ENCODE measurements at places on chromosomes 2 and 18.

GRCh38 chr2:229206548-229206947 lies 64.5 kb downstream of the PID1 start:
- no peak for DNase-seq

DNA sequence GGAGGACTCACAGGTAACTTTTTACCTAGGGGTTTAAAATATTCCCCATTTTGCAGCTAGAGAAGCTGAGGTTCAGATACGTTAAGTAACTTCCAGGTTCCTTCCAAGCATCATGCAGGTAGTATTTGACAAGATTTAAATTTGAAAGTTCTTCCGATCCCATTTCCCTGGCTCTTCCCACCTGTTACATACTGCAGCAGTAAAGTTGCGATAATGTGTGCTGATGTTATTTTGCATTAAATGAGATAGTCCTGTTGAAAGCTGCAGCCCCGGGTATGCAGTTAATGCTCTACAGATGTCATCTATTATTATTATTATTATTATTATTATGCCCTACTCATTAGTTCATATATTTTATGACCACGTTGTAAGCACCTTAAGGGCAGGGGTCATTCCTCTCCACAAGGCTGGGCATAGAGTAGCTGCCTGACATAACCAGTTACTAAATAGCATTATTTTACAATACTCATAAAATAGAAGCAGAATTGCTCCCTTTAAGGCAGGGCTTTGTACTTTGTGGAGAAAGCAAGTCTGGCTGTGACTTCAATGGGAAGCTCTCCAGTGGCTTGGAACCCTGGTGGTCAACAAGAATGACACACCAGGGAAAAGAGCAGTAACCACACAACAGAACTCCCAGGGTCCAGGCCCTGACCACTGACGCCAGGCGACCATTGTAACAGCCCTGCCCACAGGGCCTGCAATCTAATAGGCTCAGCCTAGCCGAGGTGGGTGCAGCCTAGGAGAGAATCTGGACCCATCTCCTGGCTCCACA lies 112.0 kb upstream of the STPG4 start:
- no peak for DNase-seq

GRCh38 chr2:162729469-162729868 lies 109.1 kb downstream of the KCNH7 start:
- DNase-seq: no peak

GRCh38 chr2:25867396-25868003 lies 10.8 kb downstream of the ASXL2 start:
- DNase-seq: no peak

- DNase-seq: no peak
These were observed 39.3 kb downstream of the ZAP70 start for GRCh38 chr2:97752342-97753334.

DNA sequence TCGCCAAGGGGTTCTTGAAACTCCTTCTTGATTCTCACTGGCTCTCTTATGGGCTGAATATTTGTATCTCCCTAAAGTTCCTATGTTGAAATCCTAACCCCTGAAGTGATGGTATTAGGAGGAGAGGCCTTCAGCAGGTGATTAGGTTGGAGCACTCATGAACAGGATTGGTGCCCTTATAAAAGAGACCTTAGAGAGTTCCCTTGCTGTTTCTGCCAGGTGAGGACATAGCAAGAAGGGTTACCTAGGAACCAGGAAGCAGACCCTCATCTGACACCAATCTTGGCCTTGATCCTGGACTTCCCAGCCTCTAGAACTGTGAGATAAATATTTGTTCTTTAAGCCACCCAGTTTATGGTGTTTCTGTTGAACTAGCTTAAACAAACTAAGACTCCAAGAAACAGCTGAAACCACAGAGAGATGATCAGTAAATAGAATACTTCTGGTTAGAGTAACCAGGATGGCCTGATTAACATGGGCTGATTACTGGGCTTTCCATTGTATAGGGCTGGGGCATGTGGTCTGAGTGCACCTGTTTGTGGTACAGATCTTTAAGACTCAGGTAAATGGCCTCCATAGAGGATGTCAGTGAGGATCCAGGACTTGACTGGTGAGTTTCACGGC lies 7.7 kb upstream of the CDC42EP3 start:
- no peak for DNase-seq

- no peak for DNase-seq
These were observed 147.9 kb downstream of the DOCK10 start for GRCh38 chr2:224894356-224894755.

DNA sequence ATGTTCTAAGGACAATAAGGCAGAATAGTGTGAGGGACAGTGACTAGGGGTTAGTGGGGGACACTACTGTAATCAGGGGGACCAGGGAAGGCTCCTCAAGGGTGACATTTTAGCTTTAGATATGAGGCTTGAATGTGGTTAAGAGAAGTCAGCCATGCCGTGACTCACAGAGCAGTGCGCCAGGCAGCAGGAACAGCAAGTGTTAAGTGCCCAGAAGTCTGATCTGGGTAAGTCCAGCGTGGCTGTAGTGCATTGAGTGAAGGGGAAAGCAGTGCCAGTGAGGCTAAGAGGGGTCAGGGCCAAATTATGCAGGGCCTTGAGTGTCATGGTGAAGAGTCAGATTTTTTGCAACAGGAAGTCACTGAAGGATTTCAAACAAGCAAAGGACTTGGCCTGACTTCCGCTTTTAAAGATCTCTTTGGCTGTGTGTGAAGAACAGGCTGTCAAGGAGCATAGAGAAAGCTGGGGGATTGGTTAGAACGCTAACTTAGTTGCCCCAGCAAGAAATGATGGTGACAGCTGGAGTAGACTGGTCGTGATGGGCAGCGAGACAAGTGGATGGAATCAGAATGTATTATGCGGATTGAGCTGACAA lies 151.5 kb downstream of the MSH2 start:
- no peak for DNase-seq

Measured in activated CD4-positive, CD25-positive, alpha-beta regulatory T cell treated with anti-CD3 and anti-CD28 coated beads, Interleukin-2, amount 50 U/mL, for 72 hours (primary cell).